Sigmoid colon (tissue), 7 donors: ENCODE measurements at places on chromosomes 4 and X. TPM values are rescaled to one million over a fixed set of nuclear protein-coding genes. Genes with fewer than 3 reads are reported as not detected.

- no peak for DNase-seq
Measured at GRCh38 chr4:86974551-86974994, 39.8 kb downstream of the AFF1 start.

- DNase-seq, result no peak
Measured at GRCh38 chr4:85803856-85804255, 328.9 kb downstream of the ARHGAP24 start.

The MAGEC2 gene
- not detected for total RNA-seq

The TLR2 gene
- 21.6 TPM for total RNA-seq
